Mesangial cell (primary cell): ENCODE measurements at places on chromosomes 2 and 18. TPM values are rescaled to one million over a fixed set of nuclear protein-coding genes. Genes with fewer than 3 reads are reported as not detected.

Gene SAG
- not detected in 2 replicates for total RNA-seq

Gene ALK
- not detected in 2 replicates for total RNA-seq

Gene CAPN14
- 0.13 TPM in 1 of 2 replicates, not detected in the other for total RNA-seq

Gene MBP
- total RNA-seq = 8.8 and 17.1 TPM in 2 replicates
